CD4-positive, CD25-positive, alpha-beta regulatory T cell (primary cell): ENCODE measurements at places on chromosomes 4 and X. TPM values are rescaled to one million over a fixed set of nuclear protein-coding genes. Genes with fewer than 3 reads are reported as not detected.
A peak's percentile ranks its signal among the peaks of the same experiment; 100 is the strongest.

C4orf50 gene
- 3.5 TPM for total RNA-seq

CT45A8 gene
- not detected for total RNA-seq

ADGRG4 gene
- not detected for total RNA-seq

SHROOM2 gene
- 0.35 TPM for total RNA-seq

PKD2 gene
- total RNA-seq: 17.3 TPM

CYLC1 gene
- total RNA-seq: not detected

HPGDS gene
- 0.39 TPM for total RNA-seq

PAGE1 gene
- not detected for total RNA-seq

ASMT gene
- not detected for total RNA-seq

ANK2 gene
- not detected for total RNA-seq

GRCh38 chr4:88467392-88467791 is 10.5 kb downstream of the HERC5 start:
- H3K27ac ChIP-seq: no peak overlapping the region
- no peaks in the 10 kb centered on the region for H3K27me3 ChIP-seq
- no peak overlapping the region for H3K4me3 ChIP-seq
- peaks cover 47% of the 10 kb centered on the region for H3K36me3 ChIP-seq

GRCh38 chrX:95889279-95889678 is 795.4 kb upstream of the DIAPH2 start:
- no peak overlapping the region for H3K4me3 ChIP-seq
- H3K27ac ChIP-seq: no peak overlapping the region
- no peak for DNase-seq
- no peaks in the 10 kb centered on the region for H3K27me3 ChIP-seq
- no peaks in the 10 kb centered on the region for H3K36me3 ChIP-seq

DNA sequence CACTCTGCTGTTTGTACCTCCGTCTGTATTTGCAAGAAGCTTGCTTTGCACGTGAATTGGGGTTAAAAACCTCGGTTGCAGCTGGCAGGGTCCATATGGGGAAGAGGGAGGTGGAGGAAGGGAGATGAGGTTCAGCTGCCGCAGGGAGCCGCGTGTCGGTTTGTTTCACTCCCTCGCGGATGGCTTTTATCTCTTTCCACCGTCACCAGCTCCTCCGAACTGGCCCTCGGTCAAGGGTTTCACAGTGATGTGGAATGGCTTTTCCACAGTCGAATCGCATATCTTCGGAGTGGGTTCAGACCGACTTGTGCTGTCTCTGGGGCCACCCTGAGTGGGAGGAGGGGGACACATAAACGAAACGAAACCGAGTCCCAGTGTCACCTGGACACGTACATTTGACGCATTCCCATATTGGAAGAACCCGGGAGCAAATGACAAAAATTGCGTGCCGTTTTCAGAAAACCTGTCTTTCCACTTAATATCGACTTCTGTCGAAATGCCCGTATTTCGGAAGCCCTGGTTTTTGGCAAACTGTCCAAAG is 929 bp downstream of the ZBTB33 start:
- peak overlapping the region; percentile 88 for H3K27ac ChIP-seq
- DNase-seq: peak; percentile 16
- peak overlapping the region; percentile 93 for H3K4me3 ChIP-seq
- peaks cover 8% of the 10 kb centered on the region for H3K4me1 ChIP-seq
- peaks cover 17% of the 10 kb centered on the region for H3K36me3 ChIP-seq

DNA sequence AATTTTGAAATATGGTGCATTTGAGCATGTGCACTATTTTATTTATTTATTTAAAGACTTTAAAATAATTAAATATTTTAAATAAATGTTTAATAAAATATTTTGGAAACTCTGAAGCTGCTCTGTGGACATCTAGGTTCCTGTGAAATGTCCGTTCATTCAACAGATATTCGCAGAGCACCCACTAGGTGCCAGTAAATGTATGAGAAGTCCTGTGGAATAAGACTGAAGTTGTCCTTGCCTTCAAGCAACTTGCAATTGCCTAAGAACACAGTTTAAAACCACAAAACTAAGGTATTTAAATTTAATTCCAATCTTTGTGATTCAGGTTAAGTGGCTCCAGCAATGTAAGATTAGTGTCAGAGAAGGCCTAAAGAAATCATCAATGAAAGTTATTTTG is 306.7 kb downstream of the GBA3 start:
- no peaks in the 10 kb centered on the region for H3K4me1 ChIP-seq
- no peak for DNase-seq
- H3K27me3 ChIP-seq: no peaks in the 10 kb centered on the region
- H3K36me3 ChIP-seq: no peaks in the 10 kb centered on the region

- no peaks in the 10 kb centered on the region for H3K4me1 ChIP-seq
- no peak overlapping the region for H3K4me3 ChIP-seq
- no peak overlapping the region for H3K27ac ChIP-seq
- H3K27me3 ChIP-seq: peaks cover 8% of the 10 kb centered on the region
Measured at GRCh38 chr4:99723612-99724011, 66.0 kb upstream of the C4orf54 start.

DNA sequence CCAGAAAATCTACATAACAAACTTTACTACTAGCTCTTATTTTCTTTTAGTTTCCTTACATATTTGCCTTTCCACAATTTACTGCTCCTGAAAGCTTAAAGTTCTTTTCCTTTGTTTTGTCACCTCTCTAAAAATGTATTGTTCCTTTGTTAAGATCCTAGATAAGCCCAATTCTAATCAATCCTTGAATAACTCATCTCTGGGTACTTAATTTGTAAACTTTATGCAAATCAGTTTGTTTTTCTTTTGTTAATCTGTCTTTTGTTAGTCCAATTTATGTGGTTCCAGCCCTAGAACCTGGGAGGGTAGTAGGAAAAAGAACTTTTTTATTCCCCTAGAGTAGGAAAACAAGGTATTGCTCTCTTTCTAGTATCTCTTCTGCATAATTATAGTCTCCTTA is 444.7 kb downstream of the PCDH10 start:
- H3K4me1 ChIP-seq: no peaks in the 10 kb centered on the region
- H3K4me3 ChIP-seq: no peak overlapping the region
- H3K27ac ChIP-seq: no peak overlapping the region
- no peaks in the 10 kb centered on the region for H3K27me3 ChIP-seq
- no peaks in the 10 kb centered on the region for H3K36me3 ChIP-seq
- DNase-seq: no peak

GRCh38 chr4:52904421-52904820 is 42.3 kb downstream of the RASL11B start:
- no peak for DNase-seq
- peaks cover 6% of the 10 kb centered on the region for H3K36me3 ChIP-seq
- H3K27ac ChIP-seq: no peak overlapping the region
- no peaks in the 10 kb centered on the region for H3K27me3 ChIP-seq
- H3K4me3 ChIP-seq: no peak overlapping the region

GRCh38 chr4:112889199-112889598 is 160.3 kb upstream of the ANK2 start:
- no peak overlapping the region for H3K27ac ChIP-seq
- H3K27me3 ChIP-seq: no peaks in the 10 kb centered on the region
- no peaks in the 10 kb centered on the region for H3K4me1 ChIP-seq
- no peak overlapping the region for H3K4me3 ChIP-seq
- H3K36me3 ChIP-seq: no peaks in the 10 kb centered on the region

- no peak overlapping the region for H3K4me3 ChIP-seq
- H3K36me3 ChIP-seq: no peaks in the 10 kb centered on the region
- no peak for DNase-seq
- no peaks in the 10 kb centered on the region for H3K4me1 ChIP-seq
- peaks cover 12% of the 10 kb centered on the region for H3K27me3 ChIP-seq
Measured at GRCh38 chr4:54082168-54082567, 17.8 kb upstream of the CHIC2 start.

- no peak for DNase-seq
- peak overlapping the region; percentile 86 for H3K4me3 ChIP-seq
- H3K27ac ChIP-seq: peak overlapping the region; percentile 90
- H3K27me3 ChIP-seq: no peaks in the 10 kb centered on the region
Measured at GRCh38 chrX:23908219-23909004, 606 bp downstream of the CXorf58 start.

GRCh38 chr4:119479180-119479808 is 149.3 kb downstream of the PDE5A start:
- peaks cover 31% of the 10 kb centered on the region for H3K36me3 ChIP-seq
- no peaks in the 10 kb centered on the region for H3K27me3 ChIP-seq
- H3K4me3 ChIP-seq: no peak overlapping the region
- no peak for DNase-seq

DNA sequence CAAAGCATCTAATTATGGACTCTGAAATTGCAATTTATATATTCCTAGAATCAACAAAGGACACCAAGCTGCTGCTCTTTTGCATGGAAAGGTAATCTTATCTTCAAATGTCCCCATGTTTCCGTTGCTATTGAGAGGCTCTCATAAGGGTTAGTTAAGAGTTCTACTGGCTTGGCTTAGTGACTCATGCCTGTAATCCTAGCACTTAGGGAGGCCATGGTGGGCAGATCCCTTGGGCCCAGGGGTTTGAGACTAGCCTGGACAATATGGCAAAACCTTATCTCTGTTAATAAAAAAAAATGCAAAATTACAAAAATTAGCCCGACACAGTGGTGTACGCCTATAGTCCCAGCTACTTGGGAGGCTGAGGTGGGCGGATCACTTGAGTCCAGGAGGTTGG is 93.4 kb upstream of the RAPGEF2 start:
- H3K36me3 ChIP-seq: no peaks in the 10 kb centered on the region
- H3K27ac ChIP-seq: no peak overlapping the region
- H3K4me1 ChIP-seq: no peaks in the 10 kb centered on the region
- H3K4me3 ChIP-seq: no peak overlapping the region
- peaks cover 4% of the 10 kb centered on the region for H3K27me3 ChIP-seq
- DNase-seq: no peak
